Immature natural killer cell (primary cell): ENCODE measurements at places on chromosomes 7 and 10.

GRCh38 chr10:59808896-59809643, 55.8 kb upstream of the MRLN start:
- DNase-seq = peak; percentile 41
- no peak overlapping the region for H3K4me3 ChIP-seq
- no peak overlapping the region for H3K27ac ChIP-seq
- no peaks in the 10 kb centered on the region for H3K27me3 ChIP-seq
- H3K4me1 ChIP-seq = peaks cover 6% of the 10 kb centered on the region
- H3K36me3 ChIP-seq = peaks cover 61% of the 10 kb centered on the region

DNA sequence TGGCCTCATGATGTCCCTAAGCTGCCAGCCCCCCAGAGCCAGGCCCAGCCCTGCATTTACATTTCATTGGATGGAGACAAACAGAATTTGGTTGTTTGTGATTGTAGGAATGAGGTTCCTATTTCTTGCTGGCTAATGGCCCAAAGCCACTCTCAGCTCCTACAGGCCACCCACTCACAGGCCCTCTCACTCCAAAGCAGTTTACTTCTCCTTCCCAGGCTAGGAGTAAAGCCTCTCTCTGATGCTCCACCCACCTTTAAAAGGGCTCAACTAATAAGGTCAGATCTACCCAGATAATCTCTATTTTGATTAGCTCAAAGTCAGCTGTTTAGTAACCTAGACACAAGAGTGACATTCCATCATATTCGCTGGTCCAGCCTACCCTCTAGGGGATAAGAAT, 11.2 kb upstream of the CUZD1 start:
- DNase-seq = no peak
- peaks cover 4% of the 10 kb centered on the region for H3K36me3 ChIP-seq
- H3K4me1 ChIP-seq = peaks cover 5% of the 10 kb centered on the region
- H3K4me3 ChIP-seq = no peak overlapping the region

DNA sequence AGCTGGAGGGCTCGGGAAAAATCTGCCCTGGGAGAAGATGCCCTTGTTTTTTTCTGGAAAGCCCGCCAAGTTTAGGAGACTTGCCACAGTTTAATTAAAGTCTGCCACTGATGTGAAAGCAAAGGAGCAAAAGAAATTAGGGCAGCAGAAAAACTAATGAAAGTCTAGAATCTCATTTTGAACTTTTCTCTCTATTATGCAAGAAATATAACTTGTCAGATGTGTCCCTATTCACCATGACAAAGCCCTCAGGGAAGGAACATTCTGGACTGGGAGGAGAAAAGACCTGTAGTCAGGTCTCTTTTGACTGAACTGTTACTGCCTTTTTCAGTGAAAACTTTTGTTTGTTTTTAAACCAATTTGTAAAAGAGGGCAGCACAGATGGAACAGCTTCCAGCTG, 715.5 kb downstream of the SORCS3 start:
- H3K36me3 ChIP-seq = no peaks in the 10 kb centered on the region
- no peak overlapping the region for H3K27ac ChIP-seq
- peaks cover 2% of the 10 kb centered on the region for H3K27me3 ChIP-seq
- no peak overlapping the region for H3K4me3 ChIP-seq
- no peak for DNase-seq

DNA sequence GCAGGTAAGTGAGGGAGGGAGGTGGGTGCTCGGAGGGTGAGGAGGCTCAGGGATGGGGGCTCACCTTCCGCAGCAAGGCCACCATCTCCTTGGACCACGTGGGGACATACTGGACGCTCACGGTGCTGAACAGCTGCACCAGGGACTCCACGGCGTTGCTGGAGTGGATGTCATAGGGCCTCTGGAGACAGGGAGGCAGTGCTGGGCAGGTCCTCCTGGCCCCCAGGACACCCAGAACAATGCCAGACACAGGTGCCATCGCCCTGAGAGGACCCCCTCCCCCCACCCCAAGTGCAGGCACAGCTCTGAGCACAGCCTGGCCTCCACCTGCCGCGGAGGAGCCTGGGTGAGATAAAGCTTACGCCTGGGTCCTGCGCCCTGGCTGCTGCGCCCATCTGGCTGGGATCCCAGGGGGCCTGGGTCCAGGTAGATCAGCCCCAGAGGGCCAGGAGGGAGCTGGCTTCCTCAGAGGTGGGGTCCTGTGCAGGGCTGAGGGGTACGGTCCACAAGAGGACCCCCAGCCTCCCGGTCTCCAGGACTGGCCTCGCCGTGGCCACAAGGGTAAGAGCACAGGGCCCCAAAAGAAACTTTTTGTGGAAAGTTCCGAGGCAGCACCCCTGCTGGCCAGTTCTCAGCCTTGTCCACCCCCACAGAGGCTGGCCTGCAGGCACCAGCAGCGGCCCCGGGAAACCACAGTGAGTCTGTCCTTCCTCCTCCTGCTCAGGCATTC, 37.8 kb downstream of the DPYSL4 start:
- H3K27ac ChIP-seq = no peak overlapping the region
- no peak for DNase-seq
- peaks cover 5% of the 10 kb centered on the region for H3K36me3 ChIP-seq
- peaks cover 15% of the 10 kb centered on the region for H3K4me1 ChIP-seq

- no peak overlapping the region for H3K4me3 ChIP-seq
- no peak overlapping the region for H3K27ac ChIP-seq
- no peaks in the 10 kb centered on the region for H3K27me3 ChIP-seq
- peaks cover 2% of the 10 kb centered on the region for H3K4me1 ChIP-seq
Observed at GRCh38 chr7:149075286-149075685, 15.2 kb downstream of the ZNF786 start.

GRCh38 chr7:99037327-99037940, 106.5 kb downstream of the SMURF1 start:
- no peak overlapping the region for H3K27ac ChIP-seq
- H3K4me1 ChIP-seq = no peaks in the 10 kb centered on the region
- DNase-seq = no peak
- peaks cover 24% of the 10 kb centered on the region for H3K36me3 ChIP-seq
- no peak overlapping the region for H3K4me3 ChIP-seq
- no peaks in the 10 kb centered on the region for H3K27me3 ChIP-seq

DNA sequence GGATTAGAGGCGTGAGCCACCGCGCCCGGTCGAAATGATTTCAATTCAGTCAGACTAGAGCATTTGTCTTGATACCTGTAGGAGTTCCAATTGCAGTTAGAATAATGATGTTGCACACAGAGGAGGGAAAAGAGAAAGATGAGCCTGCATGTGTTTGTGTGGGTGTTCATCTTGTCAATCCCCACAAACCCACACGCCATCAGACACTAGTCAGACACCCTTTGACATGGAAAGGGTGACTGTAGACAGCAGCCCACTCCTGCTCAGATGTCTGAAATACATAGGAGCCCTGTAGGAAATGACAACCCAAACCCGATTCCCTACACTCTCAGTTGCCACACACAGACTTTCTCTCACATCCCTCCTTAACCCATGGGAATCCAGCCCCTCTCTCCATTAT, 92.0 kb downstream of the ABLIM1 start:
- H3K4me1 ChIP-seq = no peaks in the 10 kb centered on the region
- H3K36me3 ChIP-seq = no peaks in the 10 kb centered on the region
- peaks cover 1% of the 10 kb centered on the region for H3K27me3 ChIP-seq
- DNase-seq = no peak

DNA sequence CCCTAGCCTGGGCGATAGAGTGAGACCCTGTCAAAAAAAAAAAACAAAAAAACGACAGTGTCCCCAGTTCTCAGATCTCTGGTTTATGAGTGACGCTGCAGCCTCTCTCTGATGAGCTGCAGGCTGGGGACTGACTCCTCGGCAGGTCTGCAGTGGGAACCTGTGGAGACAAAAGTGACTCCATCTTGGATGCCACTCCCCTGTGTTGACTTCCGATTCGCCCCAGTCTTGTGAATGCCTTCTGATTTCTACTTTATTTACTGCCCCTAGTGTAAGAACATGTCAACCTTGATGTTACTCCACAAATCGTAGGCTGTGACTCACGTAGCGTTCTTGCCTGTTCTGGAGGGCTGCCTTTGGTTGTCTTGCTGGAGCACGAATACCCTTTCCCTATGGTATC, 6.2 kb downstream of the TACR2 start:
- H3K4me1 ChIP-seq = peaks cover 19% of the 10 kb centered on the region
- DNase-seq = no peak
- H3K27ac ChIP-seq = peak overlapping the region; percentile 23
- no peak overlapping the region for H3K4me3 ChIP-seq
